LoVo (cell line): ENCODE measurements at places on chromosomes 13 and 19.

- no peak for DNase-seq
Measured at GRCh38 chr13:102176846-102177245, 225.0 kb downstream of the FGF14 start.

- no peak for DNase-seq
Measured at GRCh38 chr13:51270623-51271415, 48.6 kb downstream of the FAM124A start.

DNA sequence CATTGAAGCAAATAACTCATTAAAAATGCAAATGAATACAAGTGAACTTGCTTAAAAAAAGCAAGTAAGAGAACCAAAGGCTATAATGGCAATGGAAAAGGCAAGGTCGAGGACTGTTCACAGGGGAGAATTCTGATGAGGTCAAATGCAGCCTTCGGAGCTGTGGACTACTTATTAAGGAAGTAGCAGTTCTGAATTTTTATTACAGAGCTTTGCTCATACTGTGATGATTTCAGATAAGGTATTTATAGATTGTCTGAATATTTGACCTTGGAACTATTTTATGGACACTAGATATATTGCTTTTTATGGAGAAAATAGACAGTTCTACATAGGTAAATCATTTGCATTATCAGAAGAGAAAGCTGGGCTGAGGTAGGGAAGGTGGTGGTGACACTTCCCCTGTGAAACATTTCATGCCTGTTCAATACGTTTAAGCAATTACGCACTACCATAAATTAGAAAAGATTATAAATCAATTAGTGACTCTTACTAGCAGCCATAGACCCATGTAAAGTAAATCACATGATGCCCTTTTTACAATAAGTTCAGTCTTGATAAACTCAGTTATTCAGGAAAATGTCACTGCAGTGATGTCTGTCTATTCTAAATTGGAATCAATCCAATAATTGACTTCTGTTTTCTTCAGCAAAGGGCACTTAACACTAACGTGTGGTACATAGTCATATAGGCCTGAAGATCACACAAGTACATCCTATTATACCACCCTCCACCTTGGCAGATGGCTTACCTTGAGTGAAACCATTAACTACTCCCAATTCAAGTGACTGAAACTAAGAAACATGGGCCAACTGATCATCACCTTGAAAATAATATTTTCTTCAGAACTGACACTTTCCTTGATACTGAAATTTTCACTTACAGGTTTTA lies 260.0 kb downstream of the KLF12 start:
- no peak for DNase-seq

DNA sequence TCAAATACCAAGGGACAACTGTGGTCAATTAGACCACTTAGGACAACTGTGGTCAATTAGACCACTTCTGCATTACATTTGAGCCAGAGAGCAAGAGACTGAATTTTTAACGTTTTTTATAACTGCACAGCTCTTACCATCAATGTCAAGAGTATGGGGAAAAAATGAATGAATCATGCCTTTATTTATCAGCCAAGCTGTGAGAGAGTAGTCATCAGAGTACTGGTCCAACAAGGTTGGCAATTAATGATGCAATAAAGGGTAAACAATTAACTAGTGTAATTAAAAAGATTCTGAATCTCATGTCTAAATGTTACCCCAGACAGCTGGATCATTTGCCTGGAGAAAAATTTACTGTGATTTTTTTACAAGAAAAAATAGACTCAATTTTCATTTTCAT lies 381.1 kb downstream of the LIG4 start:
- peak; percentile 3 for DNase-seq

GRCh38 chr13:113663934-113664333 lies 3.1 kb upstream of the GRK1 start:
- DNase-seq, result no peak
